ENCODE measurements at places on chromosomes 12 and 14.

DNA sequence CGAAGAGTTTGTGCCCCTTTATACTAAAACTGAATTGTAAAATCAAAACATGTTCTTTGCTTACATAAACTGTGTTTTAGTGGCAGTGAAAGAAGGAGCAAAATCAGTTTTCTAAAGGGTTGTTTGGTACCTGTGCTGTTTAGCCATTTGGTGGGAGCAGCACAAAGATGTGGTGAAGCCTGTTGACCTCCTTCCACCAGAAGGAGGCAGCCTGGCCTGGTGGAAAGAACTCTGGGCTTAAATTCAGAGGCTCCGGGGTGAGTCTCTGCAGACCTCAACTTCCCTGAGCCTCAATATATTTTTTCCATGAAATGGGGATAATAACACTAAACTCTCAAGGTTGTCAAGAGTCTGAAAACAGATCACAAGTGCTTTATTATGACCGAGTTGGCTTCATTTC is 502.5 kb downstream of the VRK1 start:
- DNase-seq: no peak

- DNase-seq: no peak
Observed at GRCh38 chr14:54138354-54139038, 181.9 kb upstream of the BMP4 start.

GRCh38 chr12:56840922-56841321 is 77.8 kb downstream of the HSD17B6 start:
- DNase-seq: no peak

GRCh38 chr14:68423686-68424085 is 369.2 kb downstream of the ZFP36L1 start:
- no peak for DNase-seq

DNA sequence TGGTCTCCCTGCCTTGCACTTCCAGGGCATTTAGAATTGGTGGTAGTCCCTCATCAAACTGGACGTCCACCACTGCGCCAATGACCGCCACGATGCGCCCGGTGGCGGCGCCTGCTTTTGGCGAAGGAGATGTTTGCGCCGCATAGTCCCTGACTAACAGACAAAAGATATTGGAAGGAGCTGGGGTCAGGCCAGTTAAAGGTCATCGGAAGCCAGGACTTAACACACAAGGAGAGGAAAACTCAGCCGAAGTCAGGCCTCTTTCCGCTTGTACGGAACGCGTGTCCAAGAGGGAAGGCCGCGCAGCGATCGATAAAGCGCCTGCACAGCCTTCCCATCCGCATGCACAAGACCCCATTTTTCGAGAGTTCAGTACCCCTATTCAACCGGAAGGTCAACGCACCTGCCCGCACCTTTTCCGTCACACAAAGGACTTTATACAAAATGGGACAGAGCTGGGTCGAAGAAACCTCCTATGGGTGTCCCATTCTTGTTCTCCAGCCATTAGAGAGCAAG is 525 bp downstream of the ATP5F1B start:
- no peak for DNase-seq

DNA sequence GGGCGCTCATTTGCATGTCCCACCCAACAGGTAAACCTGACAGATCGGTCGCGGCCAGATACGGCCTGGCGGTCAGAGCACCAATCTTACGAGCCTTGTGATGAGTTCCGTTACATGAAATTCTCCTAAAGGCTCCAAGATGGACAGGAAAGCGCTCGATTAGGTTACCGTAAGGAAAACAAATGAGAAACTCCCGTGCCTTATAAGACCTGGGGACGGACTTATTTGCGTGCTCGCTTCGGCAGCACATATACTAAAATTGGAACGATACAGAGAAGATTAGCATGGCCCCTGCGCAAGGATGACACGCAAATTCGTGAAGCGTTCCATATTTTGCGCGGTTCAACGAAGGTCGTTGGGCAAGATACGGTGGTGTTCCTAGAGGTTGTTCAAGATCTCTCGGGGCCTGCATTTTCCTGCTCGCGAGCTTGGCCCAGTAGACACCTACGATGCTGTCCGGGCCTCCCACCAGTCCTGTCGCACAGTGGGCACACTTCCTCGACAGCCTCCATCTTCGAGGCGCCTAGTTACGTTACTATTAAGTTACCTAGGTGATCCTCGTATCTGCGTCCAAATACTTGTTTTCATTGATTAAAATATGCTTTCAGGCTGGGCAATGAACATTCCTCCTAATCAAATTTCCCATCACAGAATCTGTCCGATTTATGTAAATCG is at the start of gene RNU6-7:
Gene RNU6-7, plus strand, starts transcription at position 230 of the 675 bp plus-strand sequence.
- no peak for DNase-seq

- DNase-seq: no peak
Observed at GRCh38 chr14:45041641-45042040, 42.3 kb upstream of the PRPF39 start.

DNA sequence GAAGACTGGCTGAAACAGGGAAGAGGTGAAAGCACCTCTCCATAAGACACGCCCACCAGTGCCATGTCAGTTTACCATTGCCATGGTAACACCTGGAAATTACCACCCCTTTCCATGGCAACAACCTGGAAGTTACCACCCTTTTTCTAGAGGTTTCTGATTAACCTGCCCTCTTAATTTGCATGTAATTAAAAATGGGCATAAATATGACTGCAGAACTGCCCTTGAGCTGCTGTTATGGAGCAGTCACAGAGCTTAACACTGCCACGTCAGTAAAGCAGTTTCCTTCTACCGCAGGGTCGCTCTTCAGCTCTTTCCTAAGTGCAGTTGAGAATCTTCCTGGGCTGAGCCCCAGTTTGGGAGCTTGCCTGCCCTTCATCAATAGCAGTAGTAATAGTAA is 55.2 kb downstream of the RASSF3 start:
- no peak for DNase-seq

- DNase-seq: no peak
Observed at GRCh38 chr12:49133014-49133413, 1.8 kb upstream of the TUBA1B start.

- no peak for DNase-seq
Observed at GRCh38 chr12:15364221-15365160, 42.2 kb downstream of the PTPRO start.

- DNase-seq: no peak
Observed at GRCh38 chr12:16984484-16984883, 378.5 kb upstream of the LMO3 start.

DNA sequence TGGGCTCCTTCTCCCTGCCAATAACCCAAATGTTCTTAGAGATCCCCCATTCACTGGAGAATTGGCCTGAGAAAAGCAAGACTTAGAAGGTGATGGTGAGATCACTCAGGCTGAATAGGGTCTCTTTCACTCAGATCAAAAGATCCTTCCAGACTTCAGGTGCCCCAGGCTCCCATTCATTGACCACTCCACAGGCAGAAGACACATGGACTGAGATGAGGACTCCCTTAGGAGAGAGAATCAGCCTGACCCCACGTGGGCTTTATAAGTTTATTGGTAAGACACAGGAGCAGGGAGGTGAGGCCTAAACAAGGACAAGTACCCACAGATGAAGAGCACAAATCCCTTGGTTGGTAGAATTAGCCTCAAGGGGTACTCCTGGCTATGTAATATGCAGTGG is 6.1 kb upstream of the KRT72 start:
- no peak for DNase-seq

GRCh38 chr14:97724265-97724731 is 927.1 kb downstream of the VRK1 start:
- no peak for DNase-seq

DNA sequence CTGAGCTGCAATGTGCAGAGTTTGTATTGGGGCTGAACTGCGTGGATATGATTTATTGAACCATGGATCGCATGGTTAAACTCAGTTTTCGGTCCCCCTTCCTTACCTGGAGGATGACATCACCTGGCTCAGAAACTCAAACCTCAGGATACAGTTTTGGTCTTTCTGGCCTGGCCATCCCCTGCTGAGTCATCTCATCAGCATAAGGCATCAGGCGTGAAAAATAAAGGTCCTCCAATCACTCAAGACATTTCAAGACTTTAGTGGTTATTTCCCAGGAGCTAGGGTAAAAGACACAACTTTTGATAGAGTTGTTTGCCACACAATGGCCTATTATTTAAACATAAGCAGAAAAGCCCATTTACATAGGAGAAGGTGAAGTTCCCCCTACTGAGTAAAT is 631.1 kb upstream of the TMEM132C start:
- DNase-seq: no peak

- DNase-seq: no peak
Observed at GRCh38 chr12:45166056-45166455, 49.8 kb upstream of the ANO6 start.

GRCh38 chr14:65631040-65631439 is 218.5 kb downstream of the FUT8 start:
- no peak for DNase-seq

DNA sequence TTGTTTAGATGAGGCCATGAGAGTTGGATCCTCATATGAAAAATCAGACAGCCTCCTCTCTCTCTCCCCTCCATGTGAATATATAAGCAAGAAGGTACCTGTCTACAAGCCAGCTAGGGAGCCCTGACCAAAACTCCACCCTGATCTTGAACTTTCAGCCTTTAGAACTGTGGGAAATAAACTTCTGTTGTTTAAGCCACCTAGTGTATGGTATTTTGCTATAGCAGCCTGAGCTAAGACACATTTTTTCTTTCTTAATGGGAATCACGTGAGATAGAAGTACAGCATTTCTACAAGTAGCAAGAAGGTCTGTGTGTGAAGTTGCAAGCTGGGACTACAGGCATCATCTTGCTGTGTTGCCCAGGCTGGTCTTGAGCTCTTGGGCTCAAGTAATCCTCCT is 16.3 kb upstream of the ABHD12B start:
- DNase-seq: no peak

- no peak for DNase-seq
Observed at GRCh38 chr14:102523200-102523568, 13.6 kb upstream of the ANKRD9 start.

- no peak for DNase-seq
Observed at GRCh38 chr14:33812181-33812580, 138.7 kb downstream of the EGLN3 start.

GRCh38 chr14:97655169-97655948 is 858.2 kb downstream of the VRK1 start:
- DNase-seq: no peak

GRCh38 chr12:25263594-25263993 is 12.9 kb upstream of the KRAS start:
- DNase-seq: no peak

- DNase-seq: no peak
Observed at GRCh38 chr14:64612021-64612380, 62.2 kb downstream of the PPP1R36 start.

DNA sequence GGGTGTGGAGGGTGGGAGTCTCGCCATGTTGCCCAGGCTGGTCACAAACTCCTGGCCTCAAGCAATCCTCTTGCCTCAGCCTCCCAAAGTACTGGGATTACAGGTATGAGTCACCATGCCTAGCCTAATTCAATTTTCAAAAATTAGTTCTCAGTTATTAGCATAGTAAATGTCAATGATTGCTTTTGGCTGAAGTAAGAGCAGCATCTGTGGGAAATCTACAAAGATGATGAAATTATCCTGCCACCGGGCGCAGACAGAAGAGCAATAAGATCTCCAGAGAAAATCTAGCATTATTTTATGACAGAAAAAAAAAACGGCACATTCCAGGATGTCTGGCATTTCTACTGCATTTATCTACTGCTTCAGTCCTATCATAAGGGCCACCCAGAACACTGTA is 97.9 kb upstream of the DAAM1 start:
- DNase-seq: no peak

- no peak for DNase-seq
Observed at GRCh38 chr14:93911975-93912615, 15.0 kb upstream of the FAM181A start.

DNA sequence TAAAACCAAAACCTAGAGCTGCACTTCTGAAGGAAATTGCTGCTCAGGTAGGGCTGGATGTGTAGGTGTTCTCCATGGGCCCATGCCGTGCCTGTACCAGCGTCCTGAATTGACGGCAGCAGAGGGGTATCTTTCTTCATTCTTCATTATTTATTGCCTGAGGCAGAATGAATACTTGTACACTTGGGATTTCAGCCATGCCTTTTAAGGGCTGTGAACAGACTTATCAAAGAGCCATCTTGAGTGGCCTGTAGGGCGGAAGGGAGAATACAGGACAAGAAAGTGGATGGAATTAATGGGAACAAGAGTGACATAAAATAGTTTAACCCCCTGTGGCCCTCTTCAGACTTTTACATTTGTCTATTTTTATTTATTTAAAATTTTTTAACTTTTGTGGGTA is 61.4 kb downstream of the RASSF3 start:
- DNase-seq: no peak

- no peak for DNase-seq
Observed at GRCh38 chr12:92156139-92156538, 10.5 kb upstream of the BTG1 start.

DNA sequence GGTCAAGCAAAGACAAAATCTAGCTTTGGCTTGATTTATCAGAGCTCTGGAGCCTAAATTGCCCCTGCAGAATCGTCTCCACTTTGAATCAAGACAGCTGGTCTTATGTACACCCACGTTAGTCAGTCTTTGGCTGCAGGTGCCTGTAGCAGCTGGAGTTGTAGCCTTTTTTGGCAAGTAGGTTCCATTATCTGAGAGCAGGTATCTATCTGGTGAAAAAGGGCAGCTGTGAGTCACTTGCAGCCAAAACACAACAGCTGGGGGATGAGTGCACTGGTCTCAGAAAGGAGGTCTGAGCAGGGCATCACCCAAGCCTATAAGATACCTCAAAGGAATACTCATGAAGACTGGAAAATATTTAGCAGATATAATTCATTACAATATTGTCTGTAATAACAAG is 43.6 kb upstream of the KCNH5 start:
- no peak for DNase-seq

DNA sequence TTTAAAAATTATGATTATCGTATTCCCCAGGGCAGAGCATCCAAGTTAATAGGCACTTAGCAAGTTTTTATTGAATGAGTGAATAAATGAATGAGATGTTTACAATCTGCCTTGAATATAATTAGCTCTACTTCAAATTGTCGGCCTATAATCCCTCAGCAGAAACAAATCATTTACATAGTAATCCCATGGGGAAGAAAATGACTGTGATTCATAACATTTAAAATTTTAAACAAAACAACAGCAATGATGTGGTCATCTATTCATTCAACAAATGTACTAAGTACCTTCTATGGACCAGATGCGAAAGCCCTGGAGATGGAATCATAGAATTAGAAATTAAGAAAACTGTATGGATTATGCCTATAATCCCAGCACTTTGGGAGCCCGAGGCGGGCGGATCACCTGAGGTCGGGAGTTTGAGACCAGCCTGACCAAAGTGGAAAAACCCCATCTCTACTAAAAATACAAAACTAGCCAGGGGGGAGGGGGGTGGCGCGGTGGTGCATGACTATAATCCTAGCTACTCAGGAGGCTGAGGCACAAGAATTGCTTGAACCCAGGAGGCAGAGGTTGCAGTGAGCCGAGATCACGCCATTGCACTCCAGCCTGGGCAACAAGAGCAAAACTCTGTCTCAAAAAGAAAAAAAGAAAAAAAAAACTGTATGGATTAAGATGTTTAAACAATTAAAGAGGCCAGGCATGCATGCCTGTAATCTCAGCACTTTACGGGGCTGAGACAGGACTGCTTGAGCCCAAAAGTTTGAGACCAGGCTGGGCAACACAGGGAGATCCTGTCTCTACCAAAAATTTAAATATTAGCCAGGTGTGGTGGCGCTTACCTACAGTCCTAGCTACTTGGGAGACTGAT is 17.7 kb upstream of the MDM2 start:
- no peak for DNase-seq

- no peak for DNase-seq
Observed at GRCh38 chr12:18897823-18898222, 159.9 kb downstream of the CAPZA3 start.

GRCh38 chr12:82818271-82819035 is 131.7 kb downstream of the TMTC2 start:
- DNase-seq: no peak

Measured in cortex of kidney (tissue), 1 donor.